CD4-positive, CD25-positive, alpha-beta regulatory T cell (primary cell): ENCODE measurements at places on chromosomes 4 and X. TPM values are rescaled to one million over a fixed set of nuclear protein-coding genes. Genes with fewer than 3 reads are reported as not detected.

The AR gene
- 1.4 TPM for total RNA-seq

The ADGRL3 gene
- total RNA-seq, result not detected

The NAAA gene
- 60.5 TPM for total RNA-seq

The ARMCX4 gene
- total RNA-seq, result 8.6 TPM

DNA sequence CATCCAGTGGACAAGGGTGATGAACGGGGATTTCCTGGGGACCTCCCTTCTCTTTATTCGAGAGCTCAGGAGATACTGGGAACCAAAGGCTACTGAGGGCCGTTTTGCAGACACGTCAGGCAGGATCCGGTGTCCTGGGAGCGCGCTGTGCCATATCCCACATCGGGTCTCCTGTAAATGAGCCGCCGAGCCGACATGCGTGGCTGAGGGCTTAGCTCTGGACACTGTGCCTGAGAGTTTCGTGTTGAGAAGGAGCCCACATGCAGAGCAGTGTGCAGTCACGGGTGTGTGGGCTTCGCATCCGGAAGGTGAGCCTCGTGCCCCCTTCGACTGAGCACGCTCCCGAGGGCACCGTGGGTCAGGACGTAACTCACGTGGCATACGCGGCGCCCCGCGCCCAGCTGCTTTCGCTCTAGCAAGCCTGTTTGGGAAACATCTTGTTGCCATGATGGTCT is 28.5 kb upstream of the HGFAC start:
- no peaks in the 10 kb centered on the region for H3K27me3 ChIP-seq
- no peak for DNase-seq
- peaks cover 16% of the 10 kb centered on the region for H3K36me3 ChIP-seq
- H3K27ac ChIP-seq, result no peak overlapping the region
- H3K4me3 ChIP-seq, result no peak overlapping the region
